ENCODE measurements at places on chromosomes 7 and 10.

- DNase-seq, result no peak
Observed at GRCh38 chr10:10293041-10293440, 724.6 kb upstream of the CELF2 start.

GRCh38 chr10:131726967-131727366 lies 173.8 kb upstream of the PPP2R2D start:
- no peak for DNase-seq

GRCh38 chr7:117014673-117015133 lies 61.4 kb downstream of the ST7 start:
- peak; percentile 16 for DNase-seq

GRCh38 chr7:79782256-79782655 lies 328.8 kb upstream of the MAGI2 start:
- no peak for DNase-seq

DNA sequence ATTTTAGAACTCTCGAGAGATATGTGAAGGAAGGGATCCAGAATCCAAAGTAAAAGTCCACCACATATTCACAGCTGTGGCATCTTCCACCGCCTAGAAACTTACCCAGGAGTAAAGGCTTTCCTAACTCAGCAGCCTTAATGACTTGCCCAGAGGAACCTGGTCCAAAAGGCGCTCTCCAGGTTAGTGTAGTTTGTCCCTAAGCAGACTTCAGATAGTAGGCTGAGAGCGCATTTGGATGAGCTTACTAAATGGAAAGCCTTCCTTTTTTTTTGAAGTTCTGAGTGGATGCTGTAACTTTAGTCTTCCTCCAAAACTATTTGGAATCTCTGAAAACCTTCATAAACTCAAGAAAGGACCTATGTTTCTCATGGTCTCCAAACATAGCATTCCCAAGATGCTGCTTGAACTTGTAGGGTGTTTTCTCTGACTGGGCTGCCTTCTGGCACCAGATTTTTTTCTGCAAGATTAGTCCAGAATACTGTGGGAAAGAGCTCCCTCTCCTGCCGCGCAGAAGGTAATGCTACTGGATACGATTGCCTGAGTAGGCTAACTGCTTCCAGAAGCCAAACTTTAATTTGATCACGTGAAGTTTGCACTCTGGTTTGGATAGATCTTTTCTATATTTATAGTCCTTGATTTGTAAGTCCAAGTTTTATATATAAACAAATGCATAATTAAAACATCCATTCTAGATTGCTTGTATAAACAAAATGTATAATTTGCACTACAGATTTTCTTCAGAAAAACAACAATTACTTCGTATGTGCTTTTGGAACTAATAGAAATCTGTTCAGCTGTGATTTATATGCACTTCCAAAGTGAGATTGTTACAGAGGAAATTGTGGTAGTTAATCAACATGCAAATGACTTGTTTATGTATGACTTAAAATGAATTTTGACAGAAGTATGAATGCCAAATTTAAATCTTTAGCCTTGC lies 19.6 kb upstream of the GPR37 start:
- DNase-seq, result peak; percentile 7

DNA sequence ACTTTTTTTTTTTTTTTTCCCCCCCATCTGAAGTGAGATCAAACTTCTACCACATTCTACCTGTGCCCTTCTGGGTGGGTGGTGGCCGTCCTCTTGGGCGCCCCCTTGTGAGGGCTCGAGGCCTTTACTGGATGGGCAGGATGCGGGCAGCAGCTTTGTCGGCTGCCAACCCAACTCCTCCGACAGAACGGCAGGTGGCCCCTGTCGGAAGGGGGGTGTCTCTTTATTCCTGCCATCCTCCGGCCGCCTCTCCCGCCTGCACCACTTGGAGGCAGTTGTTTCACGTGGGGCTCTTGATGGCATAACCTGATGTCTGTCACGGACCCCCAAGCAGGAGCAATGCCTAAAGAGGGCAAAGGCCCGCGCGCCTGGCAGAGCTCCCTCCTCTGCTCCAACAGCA lies 31.0 kb downstream of the AMZ1 start:
- DNase-seq, result peak; percentile 67

GRCh38 chr10:44668336-44668735 lies 242.8 kb upstream of the TMEM72 start:
- no peak for DNase-seq

DNA sequence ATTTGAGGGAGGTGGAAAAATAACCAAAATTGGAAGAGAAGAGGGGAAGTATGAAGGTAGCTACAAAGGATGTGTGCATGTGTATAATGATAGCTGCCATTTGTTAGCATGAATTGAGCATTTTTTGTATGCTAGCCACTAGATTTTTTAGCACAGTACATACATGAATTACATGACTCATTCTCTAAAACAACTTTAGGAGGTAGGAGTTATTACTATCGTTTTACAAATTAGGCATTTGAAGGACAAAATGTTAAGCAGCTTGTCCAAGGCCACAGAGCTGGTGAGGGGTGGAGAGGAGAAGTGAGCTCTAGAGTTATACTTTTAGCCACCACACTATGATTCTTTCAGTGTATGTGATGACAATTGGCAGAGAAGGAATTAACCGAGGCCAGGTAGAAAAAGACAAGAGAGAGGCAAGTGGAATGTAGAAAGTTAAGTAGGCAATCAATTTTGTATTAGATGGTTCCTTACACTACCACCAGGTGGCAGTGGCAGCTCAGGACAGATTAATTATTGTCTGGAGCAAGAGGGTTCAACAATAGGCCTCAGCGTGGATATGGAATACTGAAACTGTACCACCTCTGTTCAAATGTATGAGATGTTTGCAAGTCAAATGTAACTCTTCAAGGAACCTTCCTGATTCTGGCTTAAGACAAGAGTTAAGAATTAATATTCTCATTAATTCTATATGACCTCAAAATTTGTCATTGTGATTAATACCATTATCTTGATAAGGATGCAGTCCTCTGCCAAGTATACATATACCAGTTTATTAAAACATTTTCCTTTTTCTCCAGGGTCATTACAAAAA lies 128.0 kb downstream of the MBL2 start:
- no peak for DNase-seq

GRCh38 chr10:43128958-43129706 lies 9.1 kb upstream of the CSGALNACT2 start:
- DNase-seq, result peak; percentile 47

GRCh38 chr7:45068236-45069023 lies 20.3 kb downstream of the NACAD start:
- DNase-seq, result no peak

- DNase-seq, result no peak
Observed at GRCh38 chr10:22343731-22344130, 1.6 kb upstream of the SPAG6 start.

DNA sequence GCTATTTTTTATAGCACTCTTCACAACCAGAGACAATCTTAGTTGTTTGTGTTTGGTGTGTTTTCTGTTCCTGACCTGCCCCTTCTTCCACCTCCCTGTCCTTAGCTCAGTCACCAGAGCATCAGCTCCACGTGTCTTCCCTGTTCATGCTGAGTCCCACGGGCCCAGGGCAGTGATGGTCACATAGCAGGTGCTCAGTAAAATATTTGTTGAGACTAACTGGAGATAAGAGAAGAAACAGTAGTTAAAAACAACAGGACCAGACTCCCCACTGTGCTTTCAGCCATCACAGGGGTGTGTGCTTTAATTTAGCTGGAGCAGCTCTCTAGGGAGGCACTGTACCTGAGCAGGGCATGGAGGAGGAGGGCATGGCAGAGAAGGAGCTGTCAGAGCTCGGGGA lies 307.3 kb upstream of the ZNF32 start:
- no peak for DNase-seq

DNA sequence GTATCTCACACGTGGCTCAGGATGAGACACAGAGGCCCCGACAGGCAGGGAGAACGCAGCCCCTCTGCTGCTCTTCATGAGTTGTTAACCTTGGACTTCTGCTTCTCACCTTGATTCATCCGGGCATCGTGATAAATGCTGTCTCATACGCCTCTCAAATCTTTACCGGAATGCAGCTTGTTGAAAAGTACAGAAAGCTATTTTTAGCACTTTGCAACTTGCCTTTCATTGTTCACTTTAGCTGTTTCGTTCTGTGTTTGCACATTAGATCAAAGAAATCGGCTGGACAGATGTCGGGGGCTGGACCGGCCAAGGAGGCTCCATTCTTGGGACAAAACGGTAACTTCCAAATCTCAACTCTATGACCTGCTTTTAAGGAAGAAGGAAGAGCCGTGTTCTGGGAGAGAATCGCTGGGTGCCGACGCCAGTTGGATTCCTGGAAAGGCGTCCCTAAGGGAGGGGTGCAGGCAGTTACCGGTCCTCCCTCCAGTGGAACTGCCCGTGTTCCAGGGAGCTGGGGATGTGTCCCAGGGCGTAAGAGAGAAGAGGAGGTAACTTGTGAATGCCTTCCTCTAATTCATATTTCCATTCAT lies 49.3 kb downstream of the PFKP start:
- DNase-seq, result no peak

- no peak for DNase-seq
Observed at GRCh38 chr7:8157296-8157695, 104.7 kb downstream of the ICA1 start.

DNA sequence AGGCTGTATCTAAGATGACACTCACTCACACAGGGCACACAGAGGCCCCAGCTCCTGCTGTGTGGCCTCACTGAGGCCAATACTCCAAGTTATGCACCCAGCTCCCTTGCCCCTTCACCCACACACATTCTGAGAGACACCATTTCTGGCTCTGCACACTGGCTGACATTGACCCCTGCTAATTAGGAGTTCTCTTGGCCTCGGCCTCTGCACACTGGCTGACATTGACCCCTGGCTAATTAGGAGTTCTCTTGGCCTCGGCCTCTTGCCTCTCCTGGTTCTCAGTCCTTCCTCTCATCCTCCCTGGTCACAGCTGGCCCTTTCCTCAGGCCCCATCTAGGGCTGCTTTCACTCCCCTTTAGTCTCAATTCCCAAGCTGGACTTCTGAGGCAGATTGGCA lies 97.3 kb downstream of the GRID1 start:
- DNase-seq, result no peak

DNA sequence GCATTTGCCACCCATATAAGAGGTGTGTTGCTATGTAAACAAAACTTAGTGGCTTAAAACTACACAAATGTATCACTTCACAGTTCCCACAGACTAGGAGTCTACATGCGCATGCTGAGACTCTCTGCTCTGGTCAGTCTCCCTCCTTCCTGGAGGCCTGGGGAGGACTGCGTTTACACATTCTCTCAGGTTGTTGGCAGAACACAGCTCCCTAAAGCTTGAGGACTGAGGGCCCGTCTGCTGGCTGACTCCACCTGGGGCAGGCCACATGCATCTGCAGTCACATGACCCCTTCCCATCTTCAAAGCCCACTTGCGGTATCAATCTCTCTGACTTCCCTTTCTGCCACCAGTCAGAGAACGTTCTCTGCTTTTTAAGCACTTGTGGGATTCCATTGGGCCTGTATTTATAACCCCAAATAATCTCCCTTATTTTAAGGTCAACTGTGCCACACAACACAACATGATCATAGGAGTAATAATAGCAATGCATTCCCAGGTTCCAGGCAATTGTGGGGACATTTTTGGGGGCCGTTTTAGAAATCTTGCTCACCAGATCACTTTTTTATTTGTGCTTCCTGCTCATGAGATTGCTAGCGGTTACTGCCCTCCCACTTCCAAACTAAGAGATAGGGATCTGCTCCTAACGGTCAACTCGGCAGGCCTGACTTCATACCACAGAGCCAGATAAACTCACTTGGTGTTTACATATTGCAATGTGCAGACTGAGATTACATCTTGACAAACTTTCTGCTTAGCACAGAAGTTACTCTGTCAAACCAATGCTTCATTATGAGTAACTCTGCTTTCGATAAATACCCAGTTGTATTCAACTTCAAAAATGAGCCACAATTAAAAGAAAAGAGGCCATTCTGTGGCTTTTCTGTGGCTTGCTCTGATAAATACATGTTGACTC lies 96.3 kb downstream of the ALOX5 start:
- peak; percentile 47 for DNase-seq

- DNase-seq, result no peak
Observed at GRCh38 chr7:38855867-38856266, 53.1 kb downstream of the VPS41 start.

DNA sequence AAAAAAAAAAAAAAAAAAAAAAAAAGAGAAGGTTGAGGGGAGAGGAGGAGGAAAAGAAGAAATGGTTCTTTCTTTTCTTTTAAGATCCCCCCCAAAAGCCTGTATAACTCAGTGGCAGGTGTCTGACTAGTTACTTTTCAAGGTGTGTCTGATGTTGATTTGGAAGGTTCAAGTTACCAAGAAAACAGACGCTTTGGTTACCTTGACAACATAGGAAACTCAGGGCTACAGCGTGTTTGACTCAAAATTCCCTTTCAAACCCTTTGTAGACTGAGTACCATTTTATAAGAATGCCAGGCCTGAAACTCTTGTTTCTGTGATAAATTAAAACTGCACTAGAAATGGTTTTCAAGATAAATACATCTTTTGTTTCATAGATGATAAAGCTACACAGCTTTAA lies 286.8 kb downstream of the SKIDA1 start:
- DNase-seq, result no peak

DNA sequence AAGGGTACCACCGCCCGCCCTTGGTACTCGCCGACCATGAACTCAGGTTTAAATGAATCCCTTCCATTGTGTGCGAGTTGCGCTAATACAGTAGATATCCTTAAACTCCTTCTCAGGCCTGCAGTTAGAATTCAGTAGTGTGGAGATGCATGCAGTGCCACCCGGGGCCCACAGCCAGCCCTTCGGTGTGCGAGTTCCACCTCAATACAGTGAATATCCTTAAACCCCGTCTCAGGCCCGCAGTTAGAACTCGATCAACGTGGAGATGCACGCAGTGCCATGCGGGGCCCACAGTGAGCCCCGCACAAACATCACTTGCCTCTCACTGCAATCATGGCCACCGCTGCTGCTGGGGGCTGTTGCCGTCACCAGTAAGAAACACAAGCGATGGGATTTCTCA lies 261.9 kb downstream of the MAD1L1 start:
- DNase-seq, result no peak

GRCh38 chr10:86247588-86247987 lies 119.0 kb downstream of the GRID1 start:
- DNase-seq, result no peak

- no peak for DNase-seq
Observed at GRCh38 chr7:45073786-45074527, 14.8 kb downstream of the NACAD start.

DNA sequence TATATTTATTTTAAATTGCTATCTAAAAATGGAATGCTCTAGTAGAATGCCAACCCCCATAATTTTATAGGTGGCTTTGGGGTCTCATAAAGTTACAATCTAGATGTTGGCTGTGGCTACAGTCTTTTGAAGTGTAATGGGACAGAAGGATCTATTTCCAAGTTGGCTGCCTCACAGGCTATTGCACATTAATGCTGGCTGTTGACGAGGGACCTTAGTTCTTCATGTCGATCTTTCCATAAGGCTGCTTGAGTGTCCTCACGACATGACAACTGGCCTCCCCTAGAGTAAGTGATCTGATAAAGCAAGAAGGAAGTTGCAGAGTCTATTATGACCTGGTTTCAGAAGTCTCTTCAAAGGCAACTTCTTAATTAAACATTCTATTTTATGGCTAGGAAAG lies 36.3 kb downstream of the WDR11 start:
- DNase-seq, result no peak

DNA sequence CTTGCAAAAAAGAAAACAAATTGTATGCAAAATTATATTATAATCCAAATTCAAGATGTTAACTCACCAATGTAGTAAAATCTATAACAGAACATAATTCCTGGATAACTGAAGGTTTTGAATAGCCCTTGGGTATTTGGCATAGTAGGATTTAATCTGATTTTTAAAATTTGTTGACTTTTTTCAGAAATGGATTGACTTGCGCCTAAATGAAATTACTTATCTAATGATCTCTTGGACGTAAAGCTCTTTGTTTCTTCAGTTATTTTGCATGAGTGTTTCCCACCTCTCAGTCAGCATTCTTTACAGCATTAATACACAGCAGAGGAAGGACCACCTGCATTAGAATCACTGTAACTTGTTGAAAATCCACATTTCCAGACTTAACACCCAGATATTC lies 169.6 kb downstream of the SEPTIN7 start:
- no peak for DNase-seq

Measured in stimulated activated CD4-positive, alpha-beta T cell treated with anti-CD3 and anti-CD28 coated beads, Interleukin-1b, Interleukin-23, amount 100 ng/mL, for 48 hours (primary cell).